ENCODE measurements at places on chromosomes 5 and 9.

DNA sequence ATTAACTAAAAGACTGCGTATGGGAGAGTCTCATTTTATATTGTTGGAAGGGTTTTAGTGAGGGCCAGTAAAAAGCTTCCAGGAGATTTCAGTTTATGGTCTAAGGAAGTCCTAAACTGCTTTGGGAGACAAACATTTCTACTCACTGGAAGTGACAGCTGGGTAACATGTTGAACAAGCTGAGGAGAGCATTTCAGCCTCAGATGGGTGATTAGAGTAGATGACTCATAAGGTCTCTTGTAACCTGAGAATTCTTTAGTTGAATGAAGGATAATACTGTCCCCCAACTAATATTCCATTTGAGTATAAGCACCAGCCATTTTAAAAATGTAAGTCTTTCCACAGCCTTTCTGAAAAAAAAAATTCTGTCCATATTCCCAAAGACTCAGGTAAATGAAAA, 218.0 kb upstream of the C9orf72 start:
- DNase-seq: no peak

DNA sequence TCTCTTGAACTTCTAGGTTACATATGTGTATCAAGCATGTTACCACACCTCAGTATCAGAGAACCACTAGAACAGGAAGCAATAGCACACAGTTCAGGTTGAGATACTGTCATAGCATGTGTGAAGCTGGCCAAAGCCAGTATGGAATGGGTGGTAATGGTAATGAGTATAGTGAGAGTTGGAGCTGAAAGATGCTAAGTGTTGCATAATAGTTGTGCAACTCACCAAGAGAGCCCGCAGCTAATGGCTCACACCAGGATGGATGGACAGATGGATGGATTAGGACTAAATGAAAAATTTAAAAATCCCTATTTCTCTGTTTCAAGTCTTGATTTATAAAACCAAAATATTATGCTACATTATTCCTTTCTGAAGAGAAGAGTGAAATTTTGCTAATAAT, 53.4 kb upstream of the KCNN2 start:
- DNase-seq: no peak

DNA sequence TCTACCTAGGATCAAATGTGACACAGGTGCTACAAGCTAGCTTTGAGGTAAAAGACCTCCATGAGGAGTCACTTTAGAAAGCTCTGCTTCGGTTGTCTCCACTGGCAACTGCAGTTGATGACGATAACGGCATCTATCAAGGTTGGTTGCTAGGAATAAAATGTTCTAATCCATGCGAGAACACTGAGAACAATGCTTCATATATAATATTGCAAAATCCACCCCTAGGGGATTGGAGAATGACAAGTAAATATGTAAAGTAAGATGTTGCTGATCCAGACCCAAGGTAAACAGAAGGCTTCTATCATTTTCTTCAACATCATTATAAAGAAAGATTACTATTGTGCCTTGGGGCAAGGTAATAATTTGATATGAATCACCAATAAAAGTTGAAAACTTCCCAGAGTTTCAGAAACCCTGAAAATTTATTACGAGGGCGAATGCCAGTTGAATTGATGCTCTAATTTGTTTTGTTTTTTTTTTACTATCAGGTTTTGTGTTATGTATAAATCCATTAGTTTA, 1003.4 kb downstream of the CDH18 start:
- no peak for DNase-seq

GRCh38 chr5:102826629-102827028, 71.5 kb downstream of the PAM start:
- no peak for DNase-seq

- no peak for DNase-seq
Observed at GRCh38 chr5:154393850-154394249, 51.9 kb upstream of the SAP30L start.

DNA sequence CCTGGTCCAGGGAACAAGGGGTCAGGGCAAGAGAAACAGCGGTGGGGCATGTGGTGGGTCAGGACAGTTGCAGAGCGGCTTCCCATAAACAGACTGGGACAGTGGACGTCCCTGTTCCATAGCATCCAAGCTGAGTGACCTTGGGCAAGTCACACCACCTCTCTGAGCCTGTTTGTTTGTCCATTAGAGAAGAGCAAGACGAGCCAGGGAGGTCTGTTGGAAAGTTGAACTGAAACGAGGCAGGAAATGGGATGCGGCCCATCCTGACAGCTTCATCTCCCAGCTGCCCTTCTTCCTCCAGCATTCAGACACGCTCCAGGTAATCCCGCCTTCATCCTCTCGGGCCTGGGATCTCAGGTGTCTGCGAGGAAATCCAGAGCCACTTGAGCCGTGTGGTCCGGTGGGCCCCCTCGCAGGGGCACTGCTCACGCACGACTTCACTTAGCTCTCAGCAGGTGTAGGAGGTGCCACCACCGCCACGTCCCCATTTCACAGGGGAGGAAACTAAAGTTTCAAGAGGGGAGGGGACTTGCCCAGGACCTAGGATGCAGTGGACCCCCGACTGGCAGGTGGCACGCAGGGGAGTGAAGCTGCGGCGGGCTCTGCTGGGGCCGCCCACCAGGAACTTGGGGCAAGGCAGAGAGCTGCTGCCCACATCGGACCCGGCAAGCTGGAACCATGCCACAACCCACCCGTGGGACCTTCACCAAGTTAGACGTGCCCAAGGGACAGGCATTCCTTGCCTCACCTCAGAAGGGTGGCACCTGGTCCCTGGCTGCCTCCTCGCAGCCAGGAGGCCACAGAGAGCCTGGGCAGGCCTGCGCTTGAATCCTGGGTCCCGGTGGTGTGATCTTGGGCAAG, 13.0 kb downstream of the PTGES2 start:
- no peak for DNase-seq

DNA sequence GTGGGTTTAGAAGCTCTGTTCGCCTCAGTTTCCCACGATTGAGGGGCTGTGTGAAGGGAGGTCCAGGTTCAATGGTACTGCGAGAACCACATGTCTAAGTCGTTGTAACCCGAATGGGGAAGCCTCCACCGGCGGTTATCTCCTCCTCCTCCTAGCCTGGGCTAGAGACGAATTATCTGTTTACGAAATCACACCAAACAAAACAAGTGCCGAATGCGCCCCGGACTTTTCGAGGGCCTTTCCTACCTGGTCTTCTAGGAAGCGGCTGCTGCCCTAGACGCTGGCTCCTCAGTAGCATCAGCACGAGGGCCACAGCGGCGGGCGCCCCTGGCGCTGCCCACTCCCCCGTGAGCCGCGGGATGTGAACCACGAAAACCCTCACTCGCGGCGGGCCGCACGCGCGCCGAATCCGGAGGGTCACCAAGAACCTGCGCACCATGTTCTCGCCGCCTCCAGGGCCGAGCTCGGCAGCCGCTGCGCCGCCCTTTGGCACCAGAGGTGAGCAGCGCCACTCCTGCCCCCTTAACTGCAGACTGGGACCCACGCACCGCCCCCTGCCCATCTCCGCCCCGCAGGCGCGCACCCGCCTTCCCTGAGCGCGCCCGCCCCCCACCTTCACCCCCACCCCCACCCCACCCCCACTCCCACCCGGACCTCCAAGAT, at the start of gene CDKN2A:
Gene CDKN2A (minus strand): TSS at position 500 of the 663 bp plus-strand sequence.
- DNase-seq: peak; percentile 98
